ENCODE measurements at places on chromosomes 12 and 14. TPM values are rescaled to one million over a fixed set of nuclear protein-coding genes. Genes with fewer than 3 reads are reported as not detected.

The AQP5 gene
- not detected for total RNA-seq

The NRXN3 gene
- total RNA-seq: 0.74 TPM

The ASCL1 gene
- not detected for total RNA-seq

The ADCY4 gene
- 10.4 TPM for total RNA-seq

The ACOT6 gene
- total RNA-seq: not detected

The ETFBKMT gene
- 6.0 TPM for total RNA-seq

The GNS gene
- total RNA-seq: 44.7 TPM

The TOGARAM1 gene
- total RNA-seq: 12.9 TPM

The HVCN1 gene
- 1.7 TPM for total RNA-seq

The NTS gene
- total RNA-seq: not detected

The BMP4 gene
- 2.5 TPM for total RNA-seq

The LBHD2 gene
- not detected for total RNA-seq

The TAS2R8 gene
- not detected for total RNA-seq

The RD3L gene
- not detected for total RNA-seq

The SOCS2 gene
- 10.6 TPM for total RNA-seq

The HOXC9 gene
- total RNA-seq: 14.6 TPM

The GPR137C gene
- 1.6 TPM for total RNA-seq

The VRTN gene
- not detected for total RNA-seq

- DNase-seq: no peak
These were observed 148.7 kb downstream of the ETV6 start for GRCh38 chr12:11798006-11798708.

DNA sequence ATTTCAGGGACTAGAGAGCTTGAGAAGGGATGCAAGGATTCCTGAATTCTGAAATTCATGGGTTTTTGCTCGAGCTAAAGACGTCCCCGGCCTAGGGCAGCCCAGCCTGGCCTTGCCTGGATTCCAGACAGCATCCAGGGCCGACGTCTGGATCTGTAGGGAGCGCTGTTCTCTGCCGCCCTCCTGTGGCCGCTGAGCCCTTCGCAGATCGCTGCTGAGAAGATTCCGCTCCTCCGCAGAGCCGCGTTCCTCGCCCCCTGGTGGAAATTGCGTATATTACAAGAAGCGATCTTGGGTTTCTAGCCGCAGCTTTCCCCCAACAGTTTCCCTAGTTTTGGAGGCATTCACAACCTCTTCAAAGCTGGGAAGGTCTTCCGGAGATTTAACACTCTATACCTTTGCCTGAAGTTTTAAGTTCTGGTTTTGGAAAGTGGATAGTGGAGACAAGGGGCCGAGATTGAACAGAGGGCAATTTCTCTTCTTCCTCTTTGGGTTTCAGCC lies 5.1 kb downstream of the CISTR start:
- DNase-seq: peak; percentile 90

DNA sequence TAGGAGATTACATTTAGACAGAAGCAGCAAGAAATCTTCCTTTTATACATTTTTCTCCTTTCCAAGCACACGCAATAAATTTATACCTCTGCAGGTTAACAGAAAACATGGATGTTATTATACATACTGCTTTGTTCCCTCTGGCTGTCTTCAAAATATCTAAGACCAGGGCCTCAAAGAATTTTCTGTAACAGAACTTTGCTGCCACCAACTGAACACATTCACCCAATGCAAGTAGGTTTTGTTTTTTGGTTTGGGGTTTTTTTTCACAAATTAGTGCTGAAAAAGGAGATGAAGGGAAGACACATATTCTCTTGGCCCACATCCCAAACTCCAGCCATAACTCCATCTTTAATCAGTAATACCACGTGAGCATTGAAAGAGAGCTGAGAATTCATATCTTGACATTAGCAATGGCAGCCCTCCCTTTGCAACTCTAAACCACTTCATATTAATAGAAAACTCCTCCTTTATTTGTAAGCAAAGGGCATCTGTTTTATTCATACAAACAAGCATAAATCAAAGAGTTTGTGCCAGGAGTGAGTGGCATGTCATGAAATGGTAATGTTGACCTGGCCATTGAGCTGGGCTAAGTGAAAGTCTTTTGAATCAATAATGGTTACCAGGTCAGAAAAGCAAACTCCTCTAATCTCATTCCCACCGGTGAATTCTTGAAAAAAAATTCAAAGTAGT lies 150.8 kb upstream of the FSCB start:
- DNase-seq: no peak

- DNase-seq: no peak
These were observed 188.2 kb upstream of the DYRK2 start for GRCh38 chr12:67460388-67460787.

GRCh38 chr14:39673734-39674133 lies 241.5 kb upstream of the FBXO33 start:
- no peak for DNase-seq

- DNase-seq: no peak
These were observed 17.8 kb downstream of the ELK3 start for GRCh38 chr12:96211988-96212387.

DNA sequence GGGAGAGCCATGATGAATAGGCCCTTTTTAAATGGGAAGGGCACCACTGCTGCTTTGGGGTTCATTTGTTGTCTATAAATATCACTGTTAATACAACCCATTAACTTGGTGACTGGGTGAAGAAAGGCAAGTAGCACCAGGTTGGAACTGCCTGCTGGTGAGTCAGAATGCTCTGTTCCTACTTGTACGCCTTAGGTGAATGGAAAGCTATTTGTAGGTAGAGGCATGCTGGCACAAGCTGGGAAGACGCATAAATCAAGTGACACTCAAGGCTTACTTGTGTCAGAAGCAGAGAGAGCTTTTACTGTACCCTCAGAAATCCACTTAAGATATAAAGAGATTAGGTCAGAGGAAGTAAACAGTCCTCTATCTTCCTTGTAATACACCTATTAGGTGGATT lies 142.5 kb downstream of the TMX1 start:
- DNase-seq: no peak

- no peak for DNase-seq
These were observed 860.8 kb downstream of the BCL11B start for GRCh38 chr14:98411154-98411553.

GRCh38 chr12:113569806-113570205 lies 98.1 kb upstream of the LHX5 start:
- no peak for DNase-seq

DNA sequence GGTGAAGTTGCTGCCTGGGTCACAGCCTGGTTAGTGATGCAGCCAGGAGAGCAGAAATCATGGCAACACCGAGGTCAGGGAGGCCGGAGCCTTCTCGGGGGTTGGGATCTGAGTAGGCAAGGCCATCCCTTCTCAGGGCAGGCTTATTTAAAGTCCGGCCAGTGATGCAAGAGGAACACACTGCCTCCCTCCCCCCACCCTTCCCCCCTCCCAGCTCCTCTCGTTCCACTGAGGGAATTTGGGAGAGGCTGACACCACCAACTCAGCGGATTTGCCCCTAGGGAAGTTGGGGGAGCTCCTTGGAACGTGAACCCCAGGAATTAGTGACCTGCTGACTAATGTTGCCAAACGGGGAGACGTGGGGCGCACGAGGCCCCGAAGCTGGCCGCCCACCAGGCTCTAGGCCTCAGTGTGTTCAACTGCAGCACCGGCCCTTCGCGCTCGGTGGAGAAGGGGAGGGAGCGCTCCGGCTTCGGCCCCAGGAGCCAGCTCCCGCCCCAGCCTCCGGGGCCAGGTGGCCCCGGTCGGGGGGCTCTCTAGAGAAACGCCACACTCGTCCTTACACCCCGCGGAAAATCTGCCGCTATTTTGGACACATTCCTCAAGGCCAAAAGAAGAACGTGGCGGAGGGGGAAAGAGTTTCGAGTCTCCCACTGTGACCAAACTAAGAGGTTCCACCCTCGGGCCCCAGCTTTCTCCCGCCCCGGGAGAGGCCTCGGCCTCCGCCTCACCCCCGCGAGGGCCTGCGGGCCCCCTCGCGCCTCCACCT lies 1.6 kb downstream of the CTDSP2 start:
- peak; percentile 93 for DNase-seq

- DNase-seq: no peak
These were observed 888 bp upstream of the PLXNC1 start for GRCh38 chr12:94147387-94147990.

DNA sequence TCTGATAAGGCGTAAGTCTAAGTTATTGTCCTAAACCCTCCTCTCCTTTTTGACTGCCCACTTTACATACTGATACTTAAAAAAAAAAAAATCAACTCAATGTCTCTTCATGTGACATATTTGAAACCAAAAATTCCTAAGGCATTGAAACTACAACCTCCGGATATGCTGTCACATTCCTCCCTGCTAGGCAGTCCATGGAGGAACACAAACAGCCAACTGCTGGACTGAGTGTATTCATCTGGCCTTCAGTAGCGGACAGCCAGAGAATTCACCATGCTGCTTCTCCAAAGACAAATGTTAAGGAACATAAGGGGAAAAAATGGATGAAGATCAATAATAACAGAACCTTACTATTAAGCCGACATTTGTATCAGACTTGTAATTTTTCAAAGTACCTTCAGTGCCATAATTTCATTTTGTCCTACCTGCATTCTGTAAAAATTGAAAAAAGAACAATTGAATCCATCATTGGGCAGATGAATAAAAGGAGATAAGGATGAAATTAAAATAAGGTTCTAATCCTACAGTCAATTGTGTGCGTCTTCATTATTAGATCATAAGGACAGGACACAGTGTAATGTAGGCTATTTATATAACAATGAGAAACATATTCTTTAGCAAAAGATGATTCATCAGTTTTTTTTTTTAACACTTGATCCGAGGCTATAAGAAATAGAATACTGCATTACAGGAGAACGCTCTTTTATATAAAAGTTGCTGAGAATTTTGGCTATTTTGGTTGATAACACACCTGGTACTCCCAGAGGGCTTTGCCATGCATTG lies 12.2 kb downstream of the RERG start:
- no peak for DNase-seq

DNA sequence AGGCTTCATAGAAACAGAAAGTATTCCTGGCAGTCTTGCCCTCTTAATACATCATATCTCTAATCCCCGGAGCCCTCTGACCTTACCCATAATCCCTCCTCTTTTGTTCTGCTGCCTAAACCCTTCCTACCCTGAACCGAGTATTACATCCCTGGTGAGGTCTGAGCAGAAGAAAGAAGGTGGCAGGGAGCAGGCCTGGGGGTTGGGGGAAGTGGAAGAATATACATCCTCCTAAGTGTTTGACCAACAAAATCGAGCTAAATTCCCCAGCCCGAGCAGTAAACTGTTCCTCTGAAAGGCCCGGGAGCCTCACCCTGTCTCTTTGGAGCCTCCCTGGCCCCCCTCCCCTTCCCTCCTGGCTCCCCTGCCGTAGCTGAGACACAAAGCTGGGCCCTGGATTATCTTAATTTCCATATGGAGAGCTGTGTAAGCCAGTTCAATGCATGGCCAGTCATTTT lies 192.6 kb upstream of the LHX5 start:
- no peak for DNase-seq

DNA sequence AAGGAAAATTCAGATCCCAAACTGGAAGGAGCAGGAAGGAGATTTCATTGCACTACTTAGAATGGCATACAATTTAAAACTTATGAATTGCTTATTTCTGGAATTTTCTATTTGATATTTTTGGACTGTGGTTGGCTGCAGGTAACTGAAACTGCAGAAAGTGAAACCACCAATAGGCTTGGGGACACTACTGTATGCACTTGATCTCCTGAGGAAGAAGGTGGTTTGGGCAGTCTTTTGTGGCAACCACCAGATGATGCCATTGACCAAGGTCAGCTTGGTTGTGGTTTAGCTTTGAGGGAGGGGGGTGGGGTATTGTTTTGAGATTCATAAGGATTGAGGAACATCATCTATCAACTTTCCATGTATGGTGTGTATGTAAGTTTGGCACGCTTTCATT lies 209.5 kb upstream of the STXBP6 start:
- DNase-seq: no peak

- DNase-seq: peak; percentile 35
These were observed 16.9 kb downstream of the ASPG start for GRCh38 chr14:104102282-104102914.

GRCh38 chr12:10140001-10140400 lies 10.0 kb upstream of the CLEC7A start:
- DNase-seq: no peak

- no peak for DNase-seq
These were observed 49.9 kb downstream of the HELB start for GRCh38 chr12:66352197-66352596.

- DNase-seq: no peak
These were observed 53.7 kb downstream of the FOXN4 start for GRCh38 chr12:109255377-109255776.

DNA sequence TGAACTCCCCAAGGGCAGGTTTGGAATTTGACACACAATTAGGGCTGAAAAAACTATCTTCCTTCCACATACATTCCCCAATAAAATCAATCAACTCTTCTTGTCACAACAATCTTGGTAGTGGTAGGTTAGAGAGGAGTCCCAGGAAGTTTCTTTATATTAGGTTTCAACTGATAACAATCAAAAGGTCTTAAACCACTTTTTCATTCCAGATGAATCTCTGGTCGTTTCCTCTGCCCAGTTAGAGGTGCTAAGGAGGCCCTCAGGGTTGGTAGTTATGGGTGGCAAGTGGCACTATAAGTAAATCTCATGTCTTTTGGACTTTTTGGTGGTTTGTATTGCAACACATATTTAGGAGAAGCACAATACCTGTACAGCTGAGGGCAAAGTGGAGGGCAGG lies 1.7 kb upstream of the SLC38A2 start:
- no peak for DNase-seq

- no peak for DNase-seq
These were observed 5.2 kb downstream of the RHOF start for GRCh38 chr12:121788176-121788818.

GRCh38 chr12:65651060-65651459 lies 173.2 kb upstream of the HMGA2 start:
- no peak for DNase-seq

- DNase-seq: peak; percentile 57
These were observed 856 bp upstream of the EIF4B start for GRCh38 chr12:53005215-53005985.

- DNase-seq: no peak
These were observed 3.7 kb downstream of the ANG start for GRCh38 chr14:20692116-20692751.

DNA sequence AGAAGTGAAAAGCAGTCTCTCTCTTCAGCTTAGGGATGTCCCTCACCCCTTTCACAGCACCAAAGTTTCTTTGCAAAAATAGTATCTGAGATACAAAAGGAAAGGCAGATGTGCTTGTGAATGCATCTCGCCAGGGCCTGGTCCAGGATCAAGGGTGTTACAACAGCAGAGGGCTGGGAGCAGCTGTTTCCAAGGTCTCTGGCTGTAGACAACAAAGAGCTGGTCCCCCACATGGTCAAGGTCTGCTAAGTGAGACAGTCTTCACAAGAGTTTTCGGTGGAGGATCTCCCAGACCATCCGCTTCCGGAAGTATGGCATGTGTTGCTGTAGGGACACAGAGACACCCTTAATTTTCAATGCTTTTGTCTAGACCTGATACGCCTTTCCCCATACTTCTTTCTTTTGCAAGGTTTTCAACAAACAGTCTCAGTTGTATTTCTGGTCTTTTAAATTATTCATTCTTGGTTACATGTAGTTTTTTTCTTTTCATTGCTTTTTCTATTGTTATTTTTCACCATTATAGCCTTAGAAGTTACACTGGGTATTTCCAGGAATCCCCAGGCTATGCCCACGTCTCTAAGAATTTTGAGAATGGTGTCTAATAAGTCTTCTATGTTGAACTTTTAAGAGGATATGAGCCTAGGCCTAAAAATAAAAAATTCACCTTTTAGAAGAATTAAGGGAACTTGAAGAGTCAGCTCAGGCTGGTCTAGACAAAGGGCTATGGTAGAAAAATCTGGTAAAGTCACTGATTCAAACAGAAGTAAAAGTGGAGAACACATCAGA lies 41.0 kb upstream of the COL2A1 start:
- DNase-seq: no peak

- no peak for DNase-seq
These were observed at the start of gene OASL for GRCh38 chr12:121038861-121039668. Gene OASL (minus strand): TSS chr12:121039246. CDS start chr12:121038971, 275 bp downstream.
